Smooth muscle cell of the brain vasculature (primary cell): ENCODE measurements at places on chromosomes 12 and 14.

GRCh38 chr14:22500954-22501726 lies 87.9 kb downstream of the DAD1 start:
- DNase-seq = no peak

DNA sequence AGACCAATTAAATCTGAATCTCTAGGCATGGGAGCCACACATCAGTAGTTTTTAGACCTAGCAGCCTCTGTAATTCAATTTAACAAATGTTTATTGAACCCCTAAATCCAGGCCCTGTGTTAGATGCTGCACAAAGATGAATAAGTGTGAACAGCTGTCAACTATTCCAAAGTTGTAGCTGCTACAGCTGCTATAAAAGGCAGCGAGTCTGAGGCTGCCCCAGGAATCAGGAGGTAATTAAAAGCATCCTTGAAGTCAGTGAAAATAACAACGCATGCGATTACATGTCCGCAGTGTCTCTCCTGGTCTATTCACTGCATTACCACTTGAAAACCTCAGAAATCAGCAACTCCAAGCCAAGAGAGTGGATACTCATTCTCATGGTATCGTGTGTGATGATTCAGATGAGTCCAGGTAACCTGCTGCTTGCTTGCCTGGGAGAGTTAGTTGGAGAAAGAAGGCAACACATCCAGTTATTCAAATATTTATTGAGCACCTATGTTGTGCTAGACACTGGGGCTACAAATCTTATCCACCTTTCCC lies 34.9 kb upstream of the DDHD1 start:
- DNase-seq = no peak

DNA sequence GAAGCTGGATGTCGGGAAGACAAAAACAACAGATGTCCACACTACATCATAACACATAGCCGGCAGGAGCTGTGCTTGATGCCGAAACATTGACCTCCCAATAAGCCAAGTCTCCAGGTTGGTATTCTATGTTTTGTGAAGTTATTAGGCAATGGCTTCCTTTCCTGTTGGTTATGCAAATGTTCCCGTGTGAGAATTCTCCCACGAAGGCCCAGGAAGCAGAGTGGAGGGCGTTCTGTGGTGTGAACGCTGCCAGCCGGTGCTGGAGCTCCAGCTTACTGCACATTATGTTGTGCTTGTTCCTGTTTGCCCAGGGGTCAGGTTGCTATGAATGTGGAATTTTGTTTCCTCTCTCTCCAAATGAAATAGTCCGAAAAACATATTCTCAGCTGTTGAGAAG lies 156.4 kb upstream of the HMGA2 start:
- no peak for DNase-seq

- no peak for DNase-seq
These were observed 33.4 kb upstream of the TMTC1 start for GRCh38 chr12:29816874-29817725.

GRCh38 chr12:112151766-112152541 lies 26.6 kb downstream of the TRAFD1 start:
- no peak for DNase-seq

GRCh38 chr12:25935355-25936144 lies 22.9 kb upstream of the RASSF8 start:
- no peak for DNase-seq

DNA sequence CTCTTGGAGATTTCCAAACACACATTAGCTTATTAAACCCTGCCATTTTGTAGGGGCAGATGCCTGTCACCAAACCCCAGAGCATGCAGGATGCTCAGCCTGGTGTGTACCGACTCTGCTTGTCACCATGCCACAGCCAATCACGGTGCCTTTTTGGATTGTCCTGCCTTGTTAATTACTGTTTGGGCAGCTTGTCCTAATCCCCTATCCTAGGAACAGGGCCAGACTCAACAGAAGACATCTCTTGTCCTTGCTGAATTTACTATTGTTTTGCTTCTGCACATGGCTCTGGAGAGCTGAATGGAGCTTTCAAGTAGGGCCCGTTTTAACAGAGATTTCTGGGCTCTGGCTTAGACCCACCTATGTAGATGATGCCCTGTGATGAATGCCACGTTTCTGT lies 388.5 kb downstream of the AACS start:
- no peak for DNase-seq

DNA sequence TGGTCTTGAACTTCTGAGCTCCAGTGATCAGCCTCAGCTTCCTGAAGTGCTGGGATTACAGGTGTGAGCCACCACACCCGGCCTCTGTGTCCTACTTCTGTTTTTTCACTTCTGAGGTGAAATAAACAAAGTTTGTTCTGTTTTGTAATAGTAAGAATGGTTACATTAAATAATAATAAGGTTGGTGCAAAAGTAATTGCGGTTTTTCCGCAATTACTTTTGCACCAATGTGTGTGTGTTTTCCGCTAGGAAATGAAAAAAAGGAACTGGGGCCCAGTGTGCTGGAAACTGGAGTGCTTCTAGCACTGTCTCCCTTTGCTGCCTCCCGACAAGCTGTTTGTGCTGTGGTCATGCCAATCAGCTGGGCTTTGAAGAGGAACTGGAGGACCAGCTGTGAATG lies 140.9 kb downstream of the NTS start:
- no peak for DNase-seq
